ENCODE measurements at places on chromosomes 16 and 17. TPM values are rescaled to one million over a fixed set of nuclear protein-coding genes. Genes with fewer than 3 reads are reported as not detected.

DNA sequence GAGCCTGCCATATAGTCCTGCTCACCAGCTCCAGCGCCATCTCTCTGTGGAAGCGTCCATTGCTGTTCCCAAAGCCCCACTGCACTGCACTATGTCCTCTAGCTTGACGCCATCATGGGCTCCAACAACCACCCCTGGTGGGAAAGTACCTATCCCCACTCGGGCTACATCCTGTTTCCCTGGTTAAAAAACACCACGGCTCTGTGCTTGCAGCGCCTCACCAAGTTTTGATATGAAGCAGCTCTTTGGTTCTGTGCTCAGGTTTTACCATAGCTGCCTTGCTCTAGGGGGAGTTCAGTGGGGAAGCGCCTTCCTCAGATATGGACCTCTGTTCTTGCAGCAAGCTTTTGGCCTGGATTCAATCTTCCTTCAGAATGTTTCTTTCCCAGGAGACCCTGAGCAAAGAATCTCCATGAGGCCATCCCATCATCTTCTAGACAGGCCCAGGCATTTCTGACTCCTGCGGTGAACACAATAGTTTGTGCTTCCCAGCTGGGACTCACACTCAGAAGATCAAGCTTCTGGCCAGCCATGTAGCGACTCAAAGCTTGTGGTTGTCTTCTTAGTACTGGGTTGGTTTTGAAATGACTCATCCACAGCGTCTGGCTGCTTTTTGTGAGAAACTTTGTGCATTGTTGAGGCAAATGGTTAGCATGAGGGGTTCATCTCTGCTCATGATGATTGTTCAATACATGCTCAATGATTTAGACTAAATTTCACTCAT, 39.5 kb downstream of the DYNLRB2 start:
- DNase-seq = no peak

DNA sequence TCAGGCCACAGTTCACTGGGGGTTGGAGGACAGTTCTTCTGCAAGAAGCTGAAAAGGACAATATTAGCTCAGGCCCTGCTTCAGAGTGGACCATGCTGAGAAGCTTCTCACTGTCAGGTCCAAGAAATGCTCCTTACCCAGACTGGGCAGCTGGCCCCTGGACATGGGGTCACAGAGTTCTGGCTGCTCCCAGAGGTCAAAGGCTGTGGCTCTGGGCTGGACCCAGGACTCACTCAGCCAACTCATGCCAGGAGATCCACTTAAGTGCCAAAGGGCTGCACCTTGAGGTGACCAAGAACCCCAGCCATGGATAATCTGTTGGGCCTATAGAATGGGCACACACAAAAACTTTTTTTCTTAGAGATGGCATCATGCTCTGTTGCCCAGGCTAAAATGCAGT, 4.0 kb downstream of the CES2 start:
- DNase-seq = no peak

DNA sequence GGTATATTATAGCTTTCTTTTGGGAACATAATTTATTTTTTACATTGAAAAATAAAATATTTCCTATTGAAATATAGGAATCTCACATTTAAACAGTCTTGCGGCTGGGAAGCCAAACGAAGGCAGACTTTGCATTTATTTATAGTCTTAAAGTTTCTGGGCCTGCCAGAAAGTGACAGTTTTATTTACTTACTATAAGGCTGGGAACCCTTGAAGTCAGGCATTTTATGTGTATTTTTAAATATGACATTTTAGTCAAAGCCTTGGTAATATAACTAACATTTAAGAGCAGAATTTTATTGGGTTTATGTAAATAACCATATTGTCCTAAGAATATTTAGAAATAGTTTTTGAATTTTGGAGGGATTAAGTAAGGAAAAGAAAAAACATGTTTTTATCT, 97.5 kb downstream of the TANGO6 start:
- no peak for DNase-seq

- no peak for DNase-seq
Measured at GRCh38 chr16:16924613-16925012, 545.7 kb downstream of the NPIPA7 start.

ARHGAP23 gene
- total RNA-seq = 177 TPM

- no peak for DNase-seq
Measured at GRCh38 chr16:82603784-82604411, 22.9 kb upstream of the CDH13 start.

GRCh38 chr16:72853575-72854266, 194.2 kb downstream of the ZFHX3 start:
- DNase-seq = no peak

DNA sequence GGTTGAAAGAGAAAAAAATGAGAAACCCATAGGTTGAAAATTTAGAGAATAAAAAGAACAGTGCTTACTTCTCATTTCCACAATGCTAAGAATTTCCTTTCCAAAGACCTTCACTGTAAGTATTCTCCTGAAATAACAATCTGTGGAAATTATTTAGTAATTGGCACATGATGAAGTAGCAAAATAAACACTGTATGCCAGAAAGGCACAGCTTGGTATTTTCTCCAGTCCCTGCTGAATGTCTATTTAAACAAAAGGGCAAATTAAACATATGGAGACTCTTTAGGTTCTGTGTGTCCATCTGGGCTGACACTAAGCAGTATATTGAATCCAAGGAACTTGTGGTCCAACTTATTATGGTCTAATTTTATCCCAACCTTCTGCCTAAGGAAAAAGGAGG, 46.1 kb downstream of the CHCT1 start:
- no peak for DNase-seq

GRCh38 chr16:53341792-53342191, 92.5 kb upstream of the RBL2 start:
- no peak for DNase-seq

DNA sequence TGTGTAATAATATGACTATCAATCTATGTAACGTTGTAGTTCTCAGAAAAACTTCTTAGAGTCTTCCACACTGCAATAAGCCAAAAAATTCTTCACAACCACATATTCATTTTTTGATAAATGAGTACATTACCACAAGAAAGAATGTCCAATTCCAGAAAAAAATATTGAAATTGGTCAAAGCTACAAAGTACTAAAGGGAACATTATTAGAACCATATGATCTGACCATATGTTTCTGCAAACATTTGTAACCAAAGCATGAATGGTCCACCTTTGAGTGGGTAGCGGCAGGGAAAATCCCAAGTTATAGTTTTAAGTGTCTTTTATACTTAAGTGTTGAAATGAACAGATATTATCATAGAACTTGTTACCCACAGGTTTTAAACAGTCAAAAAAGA, 71.7 kb upstream of the NACA2 start:
- no peak for DNase-seq

DNA sequence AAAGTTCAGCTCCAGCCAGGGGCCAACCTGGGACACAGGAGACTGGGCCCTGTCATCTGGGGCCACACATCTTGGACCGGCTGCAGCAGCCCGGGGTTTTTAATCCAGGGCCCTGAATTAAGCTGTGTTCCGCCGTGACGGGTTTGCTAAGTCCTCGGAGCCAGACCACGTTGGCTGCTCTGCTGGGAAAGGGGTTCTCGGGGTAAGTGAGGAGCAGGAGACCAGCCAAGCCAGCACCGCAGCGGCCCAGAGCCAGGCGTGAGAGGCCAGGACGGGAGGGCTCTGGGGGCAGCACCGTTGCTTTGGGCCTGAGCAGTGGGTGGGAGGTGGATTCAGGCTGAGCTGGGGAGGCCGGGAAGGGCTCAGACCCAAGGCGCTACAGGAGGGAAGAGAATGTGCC, 31.3 kb upstream of the CBX4 start:
- DNase-seq = no peak

- DNase-seq = peak; percentile 44
Measured at GRCh38 chr17:30323262-30323894, 10.5 kb downstream of the TMIGD1 start.

DNA sequence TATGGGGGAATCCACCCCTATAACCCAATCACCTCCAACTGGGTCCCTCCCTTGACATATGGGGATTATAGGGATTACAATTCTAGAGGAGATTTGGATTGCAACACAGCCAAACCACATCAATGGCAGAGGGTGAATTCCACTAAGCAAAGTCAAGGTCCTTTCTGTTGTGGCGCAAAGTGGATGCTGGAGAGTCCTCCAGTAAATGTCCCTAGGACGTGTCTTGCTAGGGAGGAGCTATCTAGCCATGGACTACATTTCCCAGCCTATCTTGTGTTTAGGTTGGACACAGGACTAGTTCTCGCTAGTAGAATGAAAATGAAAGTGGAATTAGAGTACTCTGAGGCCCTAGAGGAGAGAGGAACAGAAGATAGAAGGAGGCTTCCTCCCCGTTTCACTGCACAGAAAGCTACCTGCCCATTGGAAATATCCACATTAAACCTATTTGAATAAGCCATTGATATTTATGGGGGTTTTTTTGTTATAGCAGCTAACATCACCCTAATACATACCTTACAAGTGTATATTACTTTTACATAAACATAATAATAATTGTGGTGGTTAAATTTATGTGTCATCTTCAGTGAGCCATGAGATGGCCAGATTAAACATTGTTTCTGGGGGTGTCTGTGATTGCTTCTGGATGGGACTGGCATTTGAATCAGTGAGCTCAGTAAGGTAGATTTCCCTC, 56.7 kb upstream of the ERCC4 start:
- no peak for DNase-seq

HOXB2 gene
- not detected for total RNA-seq

GRCh38 chr17:5841862-5842261, 228.3 kb upstream of the WSCD1 start:
- peak; percentile 68 for DNase-seq

GRCh38 chr16:24969071-24969470, 46.1 kb downstream of the ARHGAP17 start:
- no peak for DNase-seq

GRCh38 chr17:4944554-4945175, 3.7 kb downstream of the PFN1 start:
- no peak for DNase-seq

DNA sequence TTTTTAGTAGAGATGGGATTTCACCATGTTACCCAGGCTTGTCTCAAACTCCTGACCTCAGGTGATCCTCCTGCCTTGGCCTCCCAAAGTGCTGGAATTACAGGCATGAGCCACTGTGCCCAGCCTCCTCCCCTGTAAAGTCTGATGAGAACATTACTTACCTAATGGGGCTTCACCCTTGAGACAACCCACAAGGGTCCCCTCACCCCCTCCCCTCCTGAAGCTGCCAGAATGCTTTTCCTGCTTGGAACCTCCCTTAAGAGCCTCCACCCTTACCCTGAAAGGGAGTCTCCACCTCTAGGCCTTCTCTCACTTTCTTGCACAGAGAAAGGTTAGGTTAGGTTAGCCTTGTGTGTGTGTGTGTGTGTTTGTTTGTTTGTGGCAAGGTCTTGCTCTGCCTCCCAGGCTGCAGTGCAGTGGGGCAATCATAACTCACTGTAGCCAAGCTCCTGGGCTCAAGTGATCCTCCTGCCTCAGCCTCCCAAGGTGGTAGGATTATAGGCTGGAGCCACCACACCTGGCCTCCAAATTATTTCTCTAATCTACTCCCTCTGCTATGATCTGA, 8.9 kb downstream of the SLC5A11 start:
- no peak for DNase-seq

GRCh38 chr16:27778171-27778925, 228.4 kb downstream of the KATNIP start:
- no peak for DNase-seq

Data from osteocyte (in vitro differentiated cells).